ENCODE measurements at places on chromosomes 16 and 17. TPM values are rescaled to one million over a fixed set of nuclear protein-coding genes. Genes with fewer than 3 reads are reported as not detected.

CA7 gene
- total RNA-seq: not detected

BIRC5 gene
- total RNA-seq: 0.44 TPM

ARL5C gene
- not detected for total RNA-seq

CPHXL2 gene
- total RNA-seq: not detected

EXOC3L1 gene
- 2.3 TPM for total RNA-seq

MTSS2 gene
- 93.2 TPM for total RNA-seq

DNA sequence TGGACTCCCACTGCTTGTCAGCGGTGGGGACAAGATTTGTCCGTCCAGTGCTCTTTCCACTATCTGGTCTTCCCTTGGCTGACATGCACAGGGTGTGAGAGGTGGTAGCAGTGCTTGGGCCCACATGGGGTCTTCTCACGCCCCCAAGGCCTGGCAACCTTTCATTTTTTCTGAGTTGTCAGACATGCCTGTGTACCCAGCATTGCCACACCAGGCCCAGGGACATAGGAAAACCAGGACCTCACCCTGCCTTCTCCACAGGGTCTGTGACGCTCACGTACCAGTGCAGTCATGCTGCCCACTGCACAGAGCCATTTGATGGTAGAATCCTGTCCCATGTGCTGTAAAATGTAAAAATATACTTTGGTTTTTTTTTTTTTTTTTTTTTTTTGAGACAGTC lies 57.8 kb downstream of the B9D1 start:
- no peak for DNase-seq

- DNase-seq: no peak
Measured at GRCh38 chr17:4582101-4582501, 2.2 kb upstream of the SMTNL2 start.

DNA sequence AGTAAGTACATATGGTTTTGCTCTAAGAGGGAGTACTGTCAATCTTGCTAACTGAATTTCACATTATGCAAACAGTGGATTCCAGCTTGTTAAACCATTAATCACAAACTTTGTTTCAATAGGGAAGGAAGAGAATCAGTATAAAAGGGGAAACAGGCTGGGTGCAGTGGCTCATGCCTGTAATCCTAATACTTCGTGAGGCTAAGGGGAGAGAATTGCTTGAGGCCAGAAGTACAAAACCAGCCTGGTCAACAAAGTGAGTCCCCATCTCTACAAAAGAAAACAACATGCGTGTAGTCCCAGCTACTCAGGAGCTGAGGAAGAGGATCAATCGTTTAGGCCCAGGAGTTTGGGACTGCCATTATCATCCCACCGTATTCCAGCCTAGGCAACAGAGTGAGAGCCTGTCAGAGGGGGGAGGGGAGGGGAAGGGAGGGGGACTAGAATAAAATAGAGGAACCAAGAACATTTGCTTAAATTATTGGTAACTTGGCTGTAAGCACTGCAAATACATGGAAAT lies 65.7 kb downstream of the FBXL20 start:
- DNase-seq: no peak

- peak; percentile 44 for DNase-seq
Measured at GRCh38 chr17:42276609-42277341, 584 bp upstream of the STAT5B start.

- DNase-seq: no peak
Measured at GRCh38 chr16:57745768-57746167, 10.2 kb downstream of the KATNB1 start.
